ENCODE measurements at places on chromosomes 3 and 15.

- DNase-seq = no peak
Observed at GRCh38 chr3:105233010-105233409, 133.7 kb upstream of the ALCAM start.

DNA sequence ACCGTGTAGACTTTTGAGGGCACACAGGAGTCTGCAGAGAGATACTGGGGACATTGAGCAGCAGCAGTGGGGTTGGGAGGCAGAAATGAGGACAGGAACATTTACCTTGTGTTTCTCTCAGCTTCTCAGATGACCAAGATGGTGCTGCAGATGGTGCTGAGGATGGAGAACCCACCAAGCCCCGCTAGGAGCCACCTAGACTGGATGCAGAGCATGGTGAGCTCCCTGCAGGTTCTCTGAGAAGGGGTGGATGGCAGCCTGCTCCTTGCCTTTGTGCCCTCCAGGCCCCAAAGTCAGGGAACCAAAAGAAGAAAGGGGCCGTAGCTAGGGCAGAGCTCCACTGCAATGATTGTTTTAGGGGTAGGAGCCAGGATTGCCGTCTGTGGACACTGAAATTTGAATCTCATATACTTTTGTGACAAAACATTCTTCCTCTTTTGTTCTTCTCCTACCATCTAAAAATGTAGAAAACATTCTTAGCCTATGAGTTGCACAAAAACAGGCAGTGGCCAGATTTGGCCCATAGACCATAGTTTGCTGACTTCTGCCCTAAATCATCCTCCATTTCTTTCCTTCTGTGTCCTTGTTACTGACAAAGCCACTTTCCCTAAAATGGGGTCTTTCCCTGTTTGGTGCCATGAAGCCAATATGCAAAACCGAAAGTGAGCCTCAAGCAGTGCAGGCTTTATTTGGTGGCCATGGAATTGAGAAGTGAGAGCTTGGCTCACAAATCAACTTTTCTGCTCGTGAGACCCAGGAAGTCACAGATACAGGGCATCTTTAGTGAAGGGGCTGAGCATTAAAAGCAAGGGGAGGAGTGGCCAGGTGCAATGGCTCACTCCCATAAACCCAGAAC is 11.9 kb upstream of the MUC20 start:
- peak; percentile 35 for DNase-seq

- no peak for DNase-seq
Observed at GRCh38 chr15:42712584-42712983, 24.3 kb downstream of the CDAN1 start.

DNA sequence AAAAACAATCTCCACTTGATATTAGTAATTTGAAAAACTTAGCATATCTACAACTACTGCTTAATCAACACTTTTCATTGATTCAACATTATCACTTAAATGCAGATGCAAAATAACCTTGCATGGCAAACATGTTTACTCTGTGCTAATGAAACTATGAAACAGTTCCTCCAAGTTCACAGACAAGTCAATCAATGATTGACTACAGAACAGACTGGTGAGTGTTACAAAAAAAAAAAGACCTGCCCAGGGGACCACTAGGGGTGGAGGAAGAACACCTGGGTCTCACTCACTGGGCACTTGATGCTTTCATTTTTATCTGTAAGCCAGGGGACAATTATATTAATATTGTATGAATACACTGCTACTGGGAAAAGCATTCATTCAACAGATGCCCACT is 4.3 kb upstream of the NR2C2 start:
- no peak for DNase-seq

DNA sequence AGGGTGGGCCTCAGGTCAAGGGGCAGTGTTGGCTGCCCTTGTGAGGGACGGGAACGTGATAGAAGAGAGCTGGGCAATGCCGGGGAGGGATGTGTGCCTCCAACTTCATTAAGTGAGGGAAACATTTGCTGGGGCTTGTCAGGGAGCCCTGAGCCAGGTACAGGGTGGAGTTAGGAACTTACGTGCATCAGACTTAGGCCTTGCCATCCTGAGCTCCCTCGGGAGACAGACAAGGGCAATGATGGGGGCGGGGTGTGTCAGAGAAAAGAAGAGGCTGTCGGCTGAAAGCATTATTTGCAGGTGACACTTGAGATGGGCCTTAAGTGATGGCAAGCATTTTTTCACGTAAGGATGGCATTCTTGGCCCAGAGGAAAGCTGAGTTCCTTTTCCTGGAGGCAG is 1.6 kb downstream of the FAM131A start:
- DNase-seq = no peak

GRCh38 chr15:38864827-38865581 is 300.4 kb upstream of the RASGRP1 start:
- DNase-seq = peak; percentile 22

All from inflammatory macrophage (primary cell).